Natural killer cell treated with Interleukin-12 subunit alpha and Interleukin-12 subunit beta and Interleukin-15 and Interleukin-18, amount 100 ng/mL, for 72 hours (primary cell): ENCODE measurements at places on chromosomes 3 and 15.
A peak's percentile ranks its signal among the peaks of the same experiment; 100 is the strongest.

- no peak for DNase-seq
Measured at GRCh38 chr3:129005526-129006303, 4.6 kb downstream of the EFCC1 start.

GRCh38 chr15:65189102-65189740 is 4.1 kb upstream of the CLPX start:
- DNase-seq: no peak

DNA sequence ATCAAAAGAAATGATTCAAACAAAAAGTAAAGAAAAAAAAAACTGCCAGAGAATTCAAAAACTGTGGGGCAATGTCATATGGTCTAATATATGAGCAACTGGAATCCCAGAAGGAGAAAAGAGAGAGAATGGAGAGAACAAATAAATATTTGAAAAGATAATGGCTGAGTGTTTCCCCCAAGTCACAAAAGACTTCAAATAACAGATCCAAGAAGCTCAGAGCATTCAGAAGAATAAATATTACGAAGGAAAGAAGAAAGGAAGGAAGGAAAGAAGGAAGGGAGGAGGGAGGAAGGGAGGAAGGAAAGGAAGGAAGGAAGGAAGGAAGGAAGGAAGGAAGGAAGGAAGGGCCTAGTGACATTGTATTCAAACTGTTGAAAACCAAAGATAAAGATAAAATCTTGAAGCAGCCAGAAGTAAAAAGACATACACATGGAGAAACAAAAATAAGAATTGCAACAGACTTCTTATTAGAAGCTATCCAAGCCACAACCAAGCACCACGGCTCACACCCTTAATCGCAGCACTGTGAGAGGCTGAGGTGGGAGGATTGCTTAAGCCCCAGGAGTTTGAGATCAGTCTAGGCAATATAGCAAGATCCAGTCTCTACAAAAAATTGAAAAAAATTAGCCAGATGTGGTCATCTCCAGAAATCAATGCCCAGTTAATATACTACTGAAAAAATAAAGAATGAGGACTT is 118.9 kb upstream of the IGSF10 start:
- DNase-seq: no peak

DNA sequence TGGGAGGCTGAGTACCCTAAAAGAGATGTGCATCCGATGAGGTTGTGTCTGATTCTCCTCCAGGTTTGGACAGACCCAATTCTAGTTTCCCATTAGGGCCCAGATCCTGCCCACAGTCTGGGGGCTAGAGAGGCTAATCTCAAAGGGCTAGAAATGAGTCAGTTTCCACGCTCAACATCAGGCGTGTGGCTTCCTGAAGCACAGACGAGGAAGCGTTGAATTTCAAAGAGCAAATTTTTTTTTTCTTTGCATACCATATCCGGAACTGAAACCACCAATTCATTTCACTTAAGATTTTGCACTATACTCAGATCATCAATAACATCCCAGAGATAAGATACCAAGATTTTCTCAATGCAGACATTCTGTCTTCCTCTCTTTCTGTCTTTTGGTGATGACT is 173.8 kb upstream of the BCL6 start:
- DNase-seq: peak; percentile 82

GRCh38 chr15:28094732-28095521 is 4.2 kb downstream of the OCA2 start:
- no peak for DNase-seq
